ENCODE measurements at places on chromosomes 1 and 21.

DNA sequence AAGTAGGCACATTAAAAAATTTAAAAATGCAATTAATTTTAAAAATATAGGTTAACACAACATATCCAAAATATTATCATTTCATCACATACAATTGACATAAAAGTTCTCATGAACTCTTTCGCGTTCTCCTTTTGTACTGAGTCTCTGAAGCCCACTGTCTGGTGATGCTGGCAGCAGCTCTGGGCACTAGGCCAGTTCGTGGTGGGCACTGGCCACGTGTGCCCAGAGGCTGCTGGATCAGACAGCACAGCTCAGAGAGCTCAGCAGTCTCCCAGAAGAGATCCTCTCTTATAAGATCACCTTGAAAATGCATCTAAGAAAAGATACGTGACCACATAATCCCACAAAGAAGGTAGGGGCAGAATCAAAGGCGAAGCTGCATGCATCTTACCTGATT is 9.9 kb downstream of the CEP104 start:
- no peak for DNase-seq

- no peak for DNase-seq
Observed at GRCh38 chr1:172578586-172578985, 45.6 kb downstream of the SUCO start.

DNA sequence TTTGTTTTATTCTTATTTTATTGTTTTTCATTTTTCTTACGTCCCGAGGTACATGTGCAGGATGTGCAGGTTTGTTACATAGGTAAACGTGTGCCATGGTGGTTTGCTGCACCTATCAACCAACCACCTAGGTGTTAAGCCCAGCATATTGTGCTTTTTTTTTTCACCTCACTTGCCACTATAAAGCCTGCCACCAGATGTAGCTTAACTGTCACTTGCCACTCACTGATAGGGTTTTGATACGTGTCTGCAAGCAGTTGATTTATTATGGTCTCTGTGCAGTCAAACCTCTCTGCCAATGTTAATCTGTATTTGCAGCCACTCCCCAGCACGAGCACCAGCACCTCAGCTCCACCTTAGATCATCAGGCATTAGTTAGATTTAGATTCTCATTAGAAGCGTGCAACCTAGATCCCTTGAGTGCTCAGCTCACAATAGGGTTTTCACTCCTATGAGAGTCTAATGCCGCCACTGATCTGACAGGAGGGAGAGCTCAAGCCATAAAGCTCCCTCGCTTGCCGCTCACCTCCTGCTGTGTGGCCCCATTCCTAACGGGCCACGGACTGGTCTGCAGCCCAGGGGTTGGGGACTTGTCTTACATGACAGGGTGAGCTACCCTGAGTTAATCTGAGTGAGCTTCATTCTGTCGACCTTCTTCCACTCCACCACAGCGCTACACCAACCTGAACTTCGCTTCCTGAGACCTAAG is 17.9 kb upstream of the ABCG1 start:
- DNase-seq = no peak

DNA sequence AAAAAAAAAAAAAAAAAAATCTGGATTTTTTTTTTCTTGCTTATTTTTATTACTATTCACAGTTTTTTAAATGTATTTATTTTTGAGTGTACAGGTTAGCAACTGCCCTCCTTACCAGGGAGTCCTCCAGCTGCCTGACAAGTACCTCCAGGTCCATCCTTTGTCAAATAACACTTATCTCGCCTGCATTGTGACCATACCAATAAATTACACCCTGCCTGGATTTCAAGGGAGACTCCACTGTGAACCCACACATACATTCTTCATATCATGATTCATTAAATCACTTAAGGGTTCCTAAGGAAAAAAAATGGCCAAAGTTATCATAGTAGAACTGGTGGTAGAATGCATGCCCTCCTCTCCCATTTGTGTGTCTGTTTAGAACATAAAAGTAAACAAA is 38.4 kb downstream of the EEIG2 start:
- DNase-seq = no peak

All from H7 (cell line).